NCI-H345 (cell line): ENCODE measurements at places on chromosomes 6 and 20.

DNA sequence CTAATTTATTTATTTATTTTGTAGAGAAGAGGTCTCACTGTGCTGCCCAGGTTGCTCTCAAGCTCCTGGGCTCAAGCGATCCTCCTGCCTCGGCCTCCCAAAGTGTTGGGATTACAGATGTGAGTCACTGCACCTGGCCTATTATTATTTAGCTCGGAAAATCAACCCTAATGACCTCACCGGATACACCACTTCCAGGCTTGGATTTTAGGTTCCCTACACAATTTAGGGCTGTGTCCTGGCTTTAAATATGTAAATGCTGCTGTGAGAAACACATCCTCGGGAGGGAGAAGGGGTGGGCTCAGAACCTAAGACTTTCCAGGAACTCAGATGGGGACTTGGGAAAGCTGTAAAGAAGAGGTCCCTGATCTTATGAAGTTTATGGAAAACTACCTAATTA lies 51.0 kb upstream of the SLC32A1 start:
- DNase-seq, result no peak

DNA sequence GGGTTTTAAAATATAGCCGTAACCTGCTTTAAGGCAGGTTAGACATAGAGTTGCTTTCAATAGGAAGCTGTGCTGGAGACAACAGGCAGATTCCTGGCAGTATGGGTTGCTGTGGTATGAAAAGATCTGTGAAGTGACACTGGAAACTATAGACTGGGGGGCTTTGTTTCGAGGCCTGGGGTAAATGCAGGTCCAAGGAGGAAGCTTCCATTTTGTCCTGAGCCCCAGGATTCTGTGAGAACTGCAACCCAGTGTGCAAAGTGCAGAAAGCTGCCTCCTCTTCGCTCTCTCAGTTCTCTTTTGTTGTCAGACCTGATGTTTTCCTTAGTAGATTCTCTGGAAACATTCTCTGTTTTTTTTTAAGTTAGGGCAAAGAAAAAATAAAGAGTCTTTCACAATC lies 86.9 kb downstream of the LYRM4 start:
- no peak for DNase-seq

DNA sequence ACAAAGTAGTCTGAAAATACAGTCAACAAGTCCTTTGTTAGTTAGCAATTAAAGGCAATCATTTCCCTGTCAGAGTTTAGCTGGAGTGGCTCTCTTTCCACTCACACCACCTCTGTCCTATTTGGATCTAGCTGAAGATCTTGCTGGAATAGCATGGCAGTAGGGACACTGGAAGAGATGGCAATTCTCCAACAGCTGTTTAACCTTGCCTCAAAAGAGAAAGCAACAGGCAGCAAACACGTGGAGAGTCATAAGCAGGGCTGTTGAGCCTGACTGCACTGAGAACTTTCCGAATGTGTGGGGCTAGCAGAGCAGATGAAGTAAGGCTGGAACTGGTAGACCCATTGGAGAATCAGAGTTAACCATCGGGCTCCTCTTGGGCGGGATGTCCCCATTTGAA lies 38.0 kb upstream of the PRSS35 start:
- peak; percentile 11 for DNase-seq

DNA sequence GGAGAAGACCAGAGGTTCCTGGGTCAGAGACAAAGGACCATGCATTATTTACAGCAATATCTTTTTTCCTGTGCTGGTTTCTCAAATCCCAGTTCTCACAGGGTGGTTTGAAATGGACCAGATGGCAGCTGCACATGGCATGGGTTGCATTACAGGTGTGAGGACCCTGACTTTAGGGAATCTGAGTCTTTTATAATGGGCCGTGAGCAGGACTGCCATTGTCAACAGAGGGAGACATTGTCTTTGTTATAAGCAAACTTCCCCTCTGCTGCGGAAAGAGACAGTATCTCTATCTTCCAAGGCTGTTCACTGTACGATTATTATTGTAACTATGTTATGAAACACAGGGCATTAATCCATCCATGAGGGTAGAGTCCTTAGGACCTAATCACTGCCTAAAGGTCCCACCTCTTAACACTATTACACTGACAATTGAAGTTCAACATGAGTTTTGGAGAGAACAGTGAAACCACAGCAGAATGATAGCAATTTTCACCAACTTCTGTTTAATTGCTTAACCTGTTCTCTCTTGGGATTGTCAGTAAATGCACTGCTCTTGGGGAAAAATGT lies 156.1 kb upstream of the AGPAT4 start:
- no peak for DNase-seq

- DNase-seq, result no peak
These were observed 5.8 kb upstream of the MCM9 start for GRCh38 chr6:118940770-118941169.

GRCh38 chr6:73421534-73421933 lies 26.9 kb downstream of the DDX43 start:
- no peak for DNase-seq

GRCh38 chr6:167097770-167098169 lies 25.1 kb upstream of the CCR6 start:
- DNase-seq, result no peak

GRCh38 chr6:37038292-37039198 lies 33.1 kb downstream of the FGD2 start:
- no peak for DNase-seq

DNA sequence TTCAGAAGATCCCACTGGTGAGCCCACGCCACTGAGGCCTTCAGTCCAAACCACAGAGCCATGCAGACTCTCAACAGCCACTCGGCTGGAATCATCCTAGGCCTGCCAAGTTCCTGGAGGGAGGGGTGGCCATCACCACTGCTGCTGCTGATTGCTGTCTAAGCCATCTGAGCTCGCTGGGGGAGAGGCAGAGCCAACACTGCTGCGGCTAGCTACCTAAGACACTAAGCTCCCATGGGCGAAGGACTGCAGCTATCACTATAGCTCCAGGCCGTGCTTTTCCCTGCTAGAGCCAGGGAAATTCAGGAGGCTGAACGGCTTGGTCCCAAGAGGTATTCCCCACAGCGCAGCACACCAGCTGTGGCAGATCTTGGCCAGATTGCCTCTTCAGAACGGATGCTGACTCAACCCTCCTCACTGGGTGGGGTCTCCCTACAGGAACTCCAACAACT lies 73.6 kb downstream of the TBC1D32 start:
- no peak for DNase-seq

GRCh38 chr6:113122060-113122459 lies 735.1 kb upstream of the MARCKS start:
- DNase-seq, result no peak

DNA sequence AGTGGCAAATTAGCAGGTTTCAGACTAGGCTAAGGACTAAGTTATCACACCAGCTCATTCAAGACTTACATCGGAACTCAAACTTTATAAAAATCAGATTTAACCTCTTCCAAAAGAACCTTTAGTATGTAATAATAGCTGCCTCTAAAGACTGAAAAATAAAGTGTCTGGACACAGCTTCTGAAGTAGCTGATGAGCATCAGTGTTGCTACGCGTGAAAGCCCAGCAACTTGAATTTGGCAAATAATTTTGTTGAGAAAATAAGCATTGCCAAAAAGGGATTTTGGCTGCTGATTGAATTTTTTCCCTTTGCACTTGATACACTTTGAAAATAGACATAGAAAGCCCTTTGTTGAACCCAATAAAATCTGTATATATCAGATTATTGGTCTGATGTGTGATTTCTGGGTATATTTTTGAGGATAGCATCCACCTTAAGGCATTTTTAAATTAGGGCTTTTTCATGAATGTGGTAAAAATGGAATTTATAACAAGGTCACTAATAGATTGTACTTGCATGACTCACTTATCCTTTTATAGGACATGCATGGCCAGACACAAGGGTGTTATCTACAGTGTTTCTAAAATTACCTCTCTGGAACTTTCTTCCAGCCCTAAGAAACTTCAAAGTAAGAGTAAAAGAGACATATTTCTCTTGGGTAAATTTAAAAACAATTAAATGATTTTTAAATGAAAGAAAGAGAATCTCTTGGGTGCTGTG lies 350.4 kb downstream of the TENT5A start:
- no peak for DNase-seq

GRCh38 chr6:157133856-157134255 lies 189.5 kb downstream of the TMEM242 start:
- peak; percentile 9 for DNase-seq

- no peak for DNase-seq
These were observed 208.9 kb downstream of the KIF16B start for GRCh38 chr20:16364320-16364687.

GRCh38 chr6:4370066-4370465 lies 234.7 kb upstream of the ECI2 start:
- no peak for DNase-seq

- no peak for DNase-seq
These were observed 182.7 kb upstream of the SALL4 start for GRCh38 chr20:51985013-51985415.

DNA sequence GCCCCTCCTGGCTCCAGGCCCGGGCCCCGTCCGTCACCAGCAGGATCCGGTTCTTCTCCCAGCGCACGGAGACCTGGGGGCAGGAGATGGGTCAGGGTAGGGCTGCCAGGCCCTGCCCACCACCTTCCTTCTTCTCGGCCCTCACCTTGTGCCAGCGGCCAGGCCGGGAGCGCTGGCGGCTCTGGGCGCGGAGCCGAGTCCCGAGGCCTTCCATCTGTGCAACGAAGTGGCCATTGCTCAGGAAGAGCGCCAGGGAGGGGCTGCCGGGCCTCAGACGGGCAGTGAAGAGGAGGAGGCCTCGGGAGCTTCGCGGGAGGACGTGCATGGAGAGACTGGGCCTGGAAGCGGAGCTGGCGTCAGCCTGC lies 7.9 kb downstream of the ADRM1 start:
- no peak for DNase-seq

DNA sequence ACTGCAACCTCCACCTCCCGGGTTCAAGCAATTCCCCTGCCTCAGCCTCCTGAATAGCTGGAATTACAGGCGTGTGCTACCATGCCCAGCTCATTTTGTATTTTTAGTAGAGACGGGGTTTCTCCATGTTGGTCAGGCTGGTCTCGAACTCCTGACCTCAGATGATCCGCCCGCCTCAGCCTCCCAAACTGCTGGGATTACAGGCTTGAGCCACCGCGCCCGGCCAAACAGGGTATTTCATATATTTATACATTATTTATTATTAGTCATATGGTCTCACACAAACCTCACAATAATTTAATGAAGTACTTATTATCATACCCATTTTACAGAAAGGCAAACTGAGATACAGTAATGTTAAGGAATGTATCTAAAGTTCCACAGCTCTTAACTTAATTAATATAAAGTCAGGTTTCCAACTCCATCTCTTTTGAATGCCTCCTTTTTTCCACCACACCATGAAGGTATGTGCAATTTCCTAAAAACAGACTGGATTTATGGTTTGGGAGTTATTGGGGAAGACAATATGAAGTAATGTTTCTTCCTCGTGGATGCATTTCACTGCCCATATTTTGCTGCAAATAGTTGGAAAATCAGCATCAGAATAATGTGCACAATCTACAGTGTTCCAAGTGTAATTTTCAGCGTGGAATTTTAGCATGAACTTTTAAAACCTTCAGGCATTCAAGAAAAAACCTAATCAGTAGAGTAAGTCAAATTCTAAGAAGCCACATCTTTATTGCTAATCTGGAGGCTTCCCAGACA lies 65.7 kb downstream of the ZMYND8 start:
- no peak for DNase-seq

- no peak for DNase-seq
These were observed 94.1 kb upstream of the SHLD1 start for GRCh38 chr20:5656126-5656525.
